ENCODE measurements at places on chromosomes 16 and 17.

DNA sequence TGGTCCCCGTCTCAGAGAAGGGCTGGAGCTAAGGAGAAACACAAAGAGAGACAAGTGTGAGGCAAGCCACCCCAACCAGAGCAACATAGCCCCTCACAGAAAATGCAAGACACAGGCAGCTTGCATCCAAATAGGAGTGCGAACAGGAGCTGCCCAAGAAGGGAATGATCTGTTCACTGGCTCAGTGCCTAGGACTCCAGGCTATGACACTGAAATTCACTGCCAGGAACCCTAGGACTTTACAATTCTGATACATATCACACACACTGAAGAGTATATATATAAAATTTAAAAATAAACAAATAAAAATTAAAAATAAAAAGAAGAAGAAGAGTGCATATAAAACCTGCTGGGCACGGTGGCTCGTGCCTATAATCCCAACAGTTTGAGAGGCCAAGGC is 5.2 kb downstream of the ZNF23 start:
- no peak for DNase-seq

GRCh38 chr16:57284209-57284951 is at the start of gene PLLP:
TSS of gene PLLP (minus strand) at chr16:57284672. CDS start at chr16:57284540, 132 bp downstream.
- peak; percentile 21 for DNase-seq

DNA sequence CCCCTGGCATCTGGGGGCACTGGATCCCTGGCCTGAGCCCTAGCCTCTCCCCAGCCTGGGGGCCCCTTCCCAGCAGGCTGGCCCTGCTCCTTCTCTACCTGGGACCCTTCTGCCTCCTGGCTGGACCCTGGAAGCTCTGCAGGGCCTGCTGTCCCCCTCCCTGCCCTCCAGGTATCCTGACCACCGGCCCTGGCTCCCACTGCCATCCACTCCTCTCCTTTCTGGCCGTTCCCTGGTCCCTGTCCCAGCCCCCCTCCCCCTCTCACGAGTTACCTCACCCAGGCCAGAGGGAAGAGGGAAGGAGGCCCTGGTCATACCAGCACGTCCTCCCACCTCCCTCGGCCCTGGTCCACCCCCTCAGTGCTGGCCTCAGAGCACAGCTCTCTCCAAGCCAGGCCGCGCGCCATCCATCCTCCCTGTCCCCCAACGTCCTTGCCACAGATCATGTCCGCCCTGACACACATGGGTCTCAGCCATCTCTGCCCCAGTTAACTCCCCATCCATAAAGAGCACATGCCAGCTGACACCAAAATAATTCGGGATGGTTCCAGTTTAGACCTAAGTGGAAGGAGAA is 13.5 kb downstream of the STH start:
- DNase-seq = no peak

DNA sequence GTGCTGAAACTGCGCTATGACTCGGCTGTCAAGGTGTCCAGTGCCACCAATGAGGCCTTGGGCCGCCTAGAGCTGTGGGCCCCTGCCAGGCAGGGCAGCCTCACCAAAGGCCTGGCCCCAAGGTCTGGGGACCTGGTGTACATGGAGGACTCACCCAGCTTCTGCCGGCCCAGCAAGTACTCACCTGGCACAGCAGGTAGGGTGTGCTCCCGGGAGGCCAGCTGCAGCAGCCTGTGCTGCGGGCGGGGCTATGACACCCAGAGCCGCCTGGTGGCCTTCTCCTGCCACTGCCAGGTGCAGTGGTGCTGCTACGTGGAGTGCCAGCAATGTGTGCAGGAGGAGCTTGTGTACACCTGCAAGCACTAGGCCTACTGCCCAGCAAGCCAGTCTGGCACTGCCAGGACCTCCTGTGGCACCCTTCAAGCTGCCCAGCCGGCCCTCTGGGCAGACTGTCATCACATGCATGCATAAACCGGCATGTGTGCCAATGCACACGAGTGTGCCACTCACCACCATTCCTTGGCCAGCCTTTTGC is 25.0 kb downstream of the WNT9B start:
- DNase-seq = no peak

DNA sequence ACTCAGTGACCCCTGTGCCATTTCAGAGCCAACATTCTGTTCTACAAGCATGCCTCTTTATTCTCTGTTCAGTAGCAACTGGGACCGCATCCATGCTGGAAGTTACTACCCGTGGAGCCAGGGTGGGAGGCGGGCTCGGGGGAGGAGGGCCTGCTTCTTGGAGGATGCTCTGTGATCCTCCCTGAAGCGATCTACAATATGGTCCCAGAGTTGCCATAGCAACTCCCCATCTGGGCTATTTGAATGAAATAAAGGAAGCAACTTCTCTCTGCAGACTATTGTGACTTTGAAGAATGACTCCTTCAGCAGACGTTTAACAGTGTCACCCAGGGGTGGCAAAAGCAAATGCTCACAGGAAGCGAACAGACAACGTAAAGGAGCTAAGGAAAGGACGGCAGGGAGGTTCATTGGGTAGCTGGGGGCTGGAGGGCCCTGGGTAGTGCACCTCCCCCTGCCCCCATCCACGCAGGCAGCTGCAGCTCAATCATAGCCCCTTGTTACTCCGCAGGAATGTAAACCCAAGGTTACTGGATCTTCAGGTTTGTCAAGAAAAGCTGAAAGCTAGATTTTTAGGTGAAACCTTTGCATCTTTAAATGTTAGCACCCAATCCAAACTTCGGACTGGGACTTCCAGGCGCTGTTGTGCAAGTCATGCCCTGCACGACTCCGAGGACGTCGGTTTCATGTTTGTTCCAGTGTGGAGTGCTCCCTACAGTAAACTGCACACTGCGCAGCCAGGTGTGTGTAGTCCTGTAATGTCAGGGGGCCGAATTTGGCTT is 51.1 kb upstream of the MEAK7 start:
- no peak for DNase-seq

DNA sequence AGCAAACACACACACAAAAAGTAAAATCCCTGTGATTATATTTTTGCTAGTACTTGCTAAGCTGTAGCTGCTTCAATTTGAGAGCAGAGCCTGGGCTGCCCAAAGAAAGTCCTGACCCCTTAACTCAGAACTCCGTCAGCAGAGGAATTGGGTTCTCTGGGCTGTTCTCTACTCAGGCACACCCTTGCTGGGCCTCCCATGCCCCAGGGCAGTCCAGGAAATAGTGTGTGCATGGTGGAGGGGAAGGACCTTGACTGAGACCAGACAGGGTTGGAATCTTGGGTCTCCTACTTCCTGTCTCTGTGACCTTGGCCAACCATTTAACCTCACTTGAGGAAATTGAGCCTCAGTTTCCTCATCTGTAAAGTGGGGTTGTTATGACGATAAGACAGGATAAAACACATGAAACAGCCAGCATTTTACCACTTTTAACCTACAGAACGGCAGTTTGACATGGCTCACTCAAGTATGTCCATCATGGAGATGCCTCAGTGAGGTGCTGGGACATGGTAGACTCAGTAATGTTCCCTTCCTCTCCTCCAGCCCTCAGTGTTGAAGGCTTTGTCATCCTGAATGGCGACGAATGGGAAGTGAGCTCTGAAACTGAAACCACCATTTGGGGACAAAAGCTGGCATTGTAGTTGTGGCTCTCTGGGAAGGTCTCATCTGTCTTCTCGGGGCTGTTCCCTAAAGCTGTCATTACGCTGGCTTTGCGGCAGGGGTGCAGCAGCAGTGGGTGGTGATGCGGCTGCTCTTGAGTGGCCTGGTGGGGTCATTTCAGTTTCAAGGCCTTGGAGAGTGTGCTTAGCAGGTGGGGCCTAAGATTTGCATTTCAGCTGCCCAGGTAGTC is 74.9 kb downstream of the CMIP start:
- DNase-seq = no peak

DNA sequence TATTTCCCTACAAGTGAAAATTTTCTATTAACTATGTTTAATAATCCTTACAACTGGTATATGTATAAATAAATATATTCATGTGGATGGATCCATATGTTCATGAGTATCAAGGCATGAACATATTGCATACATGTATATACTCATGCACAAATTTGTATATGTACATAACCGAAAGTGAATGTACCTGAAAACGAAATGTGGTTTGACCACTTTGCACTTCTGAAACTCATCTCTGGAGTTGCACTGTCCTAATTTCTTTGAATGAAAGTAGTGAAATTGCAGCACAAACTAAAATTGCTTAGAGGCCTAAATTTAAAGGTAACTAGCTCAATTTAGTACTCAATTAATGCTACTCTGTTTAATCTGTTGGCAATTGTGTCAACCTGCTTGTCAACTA is 27.4 kb upstream of the GNAO1 start:
- no peak for DNase-seq

All from central memory CD4-positive, alpha-beta T cell (primary cell).